ENCODE measurements at places on chromosomes 12 and 14.
A peak's percentile ranks its signal among the peaks of the same experiment; 100 is the strongest.

DNA sequence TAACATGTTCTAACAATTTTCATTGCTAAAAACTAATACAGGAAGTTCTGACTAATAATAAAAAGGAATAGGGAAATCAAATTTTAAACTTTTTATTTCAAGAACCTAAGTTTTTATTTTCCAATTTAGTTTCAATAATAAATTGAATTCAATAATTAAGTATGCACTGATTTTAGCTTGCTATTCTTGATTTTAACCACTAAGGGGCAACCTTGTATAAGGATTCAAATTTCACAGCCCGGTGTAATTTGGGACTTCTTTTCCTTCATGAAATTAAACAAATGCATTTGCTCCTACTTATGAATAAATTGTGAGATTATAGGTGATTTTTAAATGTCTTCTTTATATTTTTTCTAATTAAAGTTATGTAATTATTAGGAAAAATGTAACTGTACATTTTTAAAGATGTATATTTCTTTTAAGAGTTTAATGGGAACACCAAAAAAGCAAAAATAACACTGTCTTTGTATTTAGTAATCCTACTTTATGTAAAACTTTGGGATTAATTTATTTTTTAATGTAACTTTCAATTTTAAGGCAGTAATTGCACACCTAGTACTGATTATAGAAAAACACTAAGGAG is 241.4 kb upstream of the PDZRN4 start:
- DNase-seq, result peak; percentile 38

DNA sequence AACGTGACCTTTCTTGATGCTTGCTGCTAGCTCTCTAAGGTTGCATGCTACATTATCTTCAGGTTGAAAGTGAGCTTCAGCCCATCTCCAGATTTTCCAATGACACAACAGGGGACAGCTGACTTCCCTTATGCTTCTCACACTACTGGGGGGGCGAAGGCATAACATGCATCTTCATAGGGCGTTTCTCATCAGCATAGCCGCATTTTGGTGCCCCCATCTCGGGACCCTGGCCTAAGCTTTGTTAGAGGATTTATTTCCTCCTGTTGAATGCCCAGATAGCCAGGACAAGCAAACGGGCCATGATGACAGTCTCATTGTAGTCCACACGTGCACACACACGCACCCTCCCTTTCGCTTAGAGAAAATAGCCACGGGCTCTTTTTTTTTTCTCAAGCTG is 30.7 kb downstream of the SSPN start:
- no peak for DNase-seq

GRCh38 chr12:127174881-127175280 is 1092.1 kb upstream of the TMEM132C start:
- DNase-seq, result peak; percentile 36

GRCh38 chr12:68317047-68317667 is 15.0 kb downstream of the MDM1 start:
- peak; percentile 52 for DNase-seq

- DNase-seq, result peak; percentile 47
These were observed at the start of gene SLC7A8 for GRCh38 chr14:23183479-23183878. SLC7A8 (minus strand) TSS chr14:23183660; CDS start chr14:23182914, 746 bp downstream.

DNA sequence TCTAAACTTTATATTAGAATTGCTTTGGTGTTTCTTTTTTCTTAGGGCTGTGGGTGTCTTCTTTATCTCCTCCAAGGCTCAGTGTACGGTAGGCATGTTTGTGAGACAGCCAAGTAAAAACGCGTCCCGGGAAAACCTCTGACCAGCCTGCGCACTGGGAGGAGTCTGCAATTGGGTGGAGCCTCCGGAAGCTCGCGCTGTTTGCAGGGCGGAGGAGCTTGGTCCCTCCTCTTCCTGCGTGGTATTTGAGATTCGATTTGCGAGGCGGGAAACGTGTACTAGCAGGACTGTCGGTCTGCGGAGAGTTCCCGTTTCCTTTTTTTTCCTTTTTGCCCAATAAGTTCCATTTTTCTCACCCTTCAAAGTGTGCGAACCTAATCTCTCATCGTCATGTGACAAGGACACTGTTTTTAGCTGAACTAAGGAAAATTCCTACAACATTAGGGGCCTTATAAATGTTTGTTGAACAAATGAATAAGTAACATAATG is 182.1 kb upstream of the OTX2 start:
- DNase-seq, result no peak

DNA sequence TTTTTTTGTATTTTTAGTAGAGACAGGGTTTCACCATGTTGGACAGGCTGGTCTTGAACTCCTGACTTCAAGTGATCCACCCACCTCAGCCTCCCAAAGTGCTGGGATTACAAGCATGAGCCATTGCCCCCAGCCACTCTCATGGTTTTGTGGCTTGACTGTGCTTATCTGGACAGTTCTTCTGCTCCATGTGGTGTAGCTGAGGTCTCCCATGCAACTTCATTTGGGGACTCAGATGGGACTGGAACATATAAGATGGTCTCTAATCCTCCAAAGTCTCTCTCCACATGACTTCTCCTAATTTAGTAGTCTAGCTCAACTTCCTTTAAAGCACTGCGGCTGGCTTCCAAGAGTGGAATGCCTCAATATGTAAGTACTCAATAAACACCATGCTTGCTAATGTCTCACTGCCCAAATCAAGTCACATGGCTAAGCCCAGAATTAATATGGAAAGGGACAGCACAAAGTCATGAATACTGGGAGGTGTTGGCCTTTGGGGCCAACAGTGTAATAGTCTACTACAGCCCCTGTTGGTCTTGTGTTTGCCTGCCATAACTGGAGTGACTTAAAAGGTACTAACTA is 7.4 kb downstream of the INHBC start:
- DNase-seq, result no peak

GRCh38 chr12:88633312-88633711 is 53.0 kb upstream of the KITLG start:
- DNase-seq, result no peak

DNA sequence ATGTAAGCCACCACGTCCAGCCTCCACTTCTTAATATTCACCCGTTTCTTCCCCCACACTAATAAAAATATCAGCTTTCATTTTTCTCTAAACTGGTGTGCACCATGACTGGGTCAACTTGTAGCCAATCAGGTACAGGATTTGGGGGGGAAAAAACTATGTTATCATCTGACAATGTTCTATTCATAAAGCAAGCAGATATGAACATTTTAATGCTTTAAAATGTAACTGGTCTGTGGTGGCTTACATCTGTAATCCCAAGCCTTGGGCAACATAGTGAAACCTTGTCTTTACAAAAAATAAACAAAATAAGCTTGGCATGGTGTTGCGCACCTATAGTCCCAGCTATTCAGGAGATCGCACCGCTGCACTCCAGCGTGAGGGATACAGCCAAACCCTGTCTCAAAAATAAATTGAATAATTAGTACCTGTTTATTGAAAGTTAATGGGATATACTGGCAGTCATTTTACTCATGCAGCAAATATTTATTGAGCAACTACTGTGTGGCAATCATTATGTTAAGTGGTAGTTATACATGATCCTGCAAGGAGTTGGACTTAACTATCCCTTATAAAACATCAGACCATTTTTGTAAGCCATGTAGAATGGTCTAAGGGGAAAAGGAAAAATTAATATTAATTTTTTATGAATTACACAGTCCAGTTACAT is 15.3 kb upstream of the ITPR2 start:
- no peak for DNase-seq

DNA sequence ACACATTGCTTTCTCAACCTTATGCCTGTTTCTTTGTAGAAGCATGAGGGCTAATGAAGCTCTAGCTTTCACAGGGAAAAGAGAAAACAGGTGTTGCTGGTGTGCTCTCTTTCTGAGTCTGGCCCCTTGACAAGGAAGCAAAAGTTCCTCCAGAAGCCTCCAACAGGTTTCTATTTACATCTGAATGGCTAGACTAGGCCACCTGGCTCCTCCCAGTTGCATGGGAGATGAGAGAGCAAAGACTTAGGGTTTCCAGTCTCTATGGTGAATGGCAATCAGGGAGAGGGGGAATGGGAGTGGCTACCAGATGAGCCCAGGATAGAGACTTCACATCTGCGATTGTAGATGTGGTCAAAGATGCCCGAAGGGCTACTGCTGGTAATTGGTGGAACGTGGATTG is 138.1 kb upstream of the PLXNC1 start:
- DNase-seq, result no peak

- DNase-seq, result no peak
These were observed 52.7 kb downstream of the FBXO34 start for GRCh38 chr14:55323910-55324309.

DNA sequence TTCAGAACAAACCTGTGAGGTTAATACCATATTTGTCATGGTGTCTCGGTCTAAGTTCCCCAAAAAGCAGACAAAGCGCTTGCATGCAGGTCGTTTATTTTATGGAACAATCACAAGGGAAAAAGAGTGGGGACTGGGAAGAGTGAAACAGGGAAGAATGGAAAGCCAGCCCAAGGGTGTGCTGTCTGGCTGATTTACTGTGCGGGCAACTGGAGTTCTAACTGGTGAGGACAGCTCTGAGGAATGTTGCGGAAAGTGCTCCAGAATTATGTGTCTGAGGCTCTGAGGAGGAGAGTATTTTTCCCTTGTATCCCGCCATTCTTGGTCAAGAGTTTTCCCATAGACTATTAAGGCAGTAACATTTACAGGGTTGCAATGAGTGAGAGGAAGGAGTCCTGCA is 465.4 kb downstream of the RMST start:
- DNase-seq, result no peak

GRCh38 chr12:56644654-56645053 is 1.1 kb downstream of the ATP5F1B start:
- no peak for DNase-seq

GRCh38 chr12:49868952-49869815 is 26.3 kb upstream of the BCDIN3D start:
- DNase-seq, result peak; percentile 90

GRCh38 chr12:12007001-12007712 is 63.6 kb upstream of the BCL2L14 start:
- DNase-seq, result no peak

DNA sequence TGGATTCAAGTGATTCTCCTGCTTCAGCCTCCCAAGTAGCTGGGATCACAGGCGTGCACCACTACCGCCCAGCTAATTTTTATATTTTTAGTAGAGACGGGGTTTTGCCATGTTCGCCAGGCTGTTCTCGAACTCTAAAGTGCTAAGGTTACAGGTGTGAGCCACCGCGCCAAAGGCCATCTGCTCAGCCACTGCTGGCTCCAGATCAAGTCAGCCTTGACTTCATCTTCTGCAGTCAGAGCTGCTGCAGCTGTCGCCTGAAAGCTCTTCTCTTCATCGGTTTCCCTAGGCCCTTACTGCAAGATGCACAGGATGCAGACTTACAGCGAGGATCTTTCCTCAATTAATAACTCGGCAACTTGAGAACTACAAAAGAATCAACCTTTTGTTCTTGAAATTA is 66.8 kb downstream of the CLIP1 start:
- peak; percentile 14 for DNase-seq

DNA sequence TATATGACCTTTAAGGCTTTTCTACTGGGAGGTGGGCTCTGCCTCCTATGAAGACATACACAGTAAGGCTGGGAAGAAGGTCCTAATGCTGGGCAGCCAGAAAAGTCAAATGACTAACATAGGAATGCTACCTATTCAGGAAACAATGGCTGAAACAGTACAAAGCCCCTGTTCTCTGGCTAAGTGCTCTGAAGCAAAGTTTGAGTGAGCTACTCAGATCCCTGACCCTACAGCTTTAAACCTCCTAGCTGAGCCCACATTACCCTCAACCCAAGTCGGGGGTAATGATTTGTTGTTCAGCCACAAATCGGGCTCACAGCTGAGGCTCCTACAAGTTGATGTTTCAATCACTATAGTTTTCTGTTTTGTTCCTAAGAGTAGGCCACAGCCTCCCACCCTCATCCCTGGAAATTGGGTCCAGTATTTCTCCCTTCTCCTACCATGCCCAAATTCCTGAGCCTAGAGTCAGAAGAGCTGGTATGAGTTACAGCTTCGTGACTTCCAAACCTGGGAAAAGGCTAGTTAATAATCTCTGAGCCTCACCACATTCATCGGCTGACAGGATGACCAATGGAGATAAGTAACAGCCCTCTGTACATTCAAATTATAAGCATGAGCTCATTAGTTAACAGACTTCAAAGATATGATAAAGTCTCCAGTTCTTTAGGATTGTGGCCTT is 46.5 kb downstream of the BTBD7 start:
- no peak for DNase-seq

DNA sequence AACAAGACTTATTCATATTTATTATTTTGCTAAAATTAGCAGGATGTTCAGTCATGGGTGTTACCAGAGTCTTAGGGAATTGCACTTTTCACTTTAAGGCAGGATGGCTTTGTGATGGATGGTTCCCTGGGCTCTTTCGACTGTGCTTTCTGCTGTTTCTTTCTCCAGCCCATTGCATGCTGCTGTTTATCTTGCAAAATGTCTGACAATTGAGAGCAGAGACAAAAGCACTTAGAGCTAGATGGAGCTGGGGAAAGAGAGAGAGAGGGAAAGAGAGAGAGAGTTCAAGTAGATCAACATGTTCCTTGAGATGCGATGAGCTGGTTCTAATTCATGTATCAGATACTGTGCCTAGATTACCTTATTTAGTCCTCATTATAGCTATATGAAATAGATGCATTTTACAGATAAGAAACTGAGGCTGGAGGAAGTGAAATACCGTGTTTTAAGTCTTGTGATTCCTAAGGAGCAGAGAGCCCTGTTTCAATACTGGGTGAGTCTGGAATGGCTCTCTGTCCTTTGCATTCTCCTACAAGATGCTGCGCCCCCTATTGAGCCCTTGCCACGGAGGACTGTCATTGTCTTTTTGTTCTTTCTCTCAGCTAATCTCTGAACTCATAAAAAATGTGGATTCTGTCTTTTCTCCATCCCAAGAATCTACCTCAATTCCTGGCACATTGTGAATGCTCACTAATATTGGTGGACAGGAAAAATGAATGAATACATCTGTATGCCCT is 227.9 kb downstream of the ALG10B start:
- no peak for DNase-seq

- DNase-seq, result peak; percentile 84
These were observed at the start of gene PPP4R4 for GRCh38 chr14:94173885-94174603. PPP4R4 (plus strand) TSS chr14:94174322; CDS start chr14:94174466, 144 bp downstream.

DNA sequence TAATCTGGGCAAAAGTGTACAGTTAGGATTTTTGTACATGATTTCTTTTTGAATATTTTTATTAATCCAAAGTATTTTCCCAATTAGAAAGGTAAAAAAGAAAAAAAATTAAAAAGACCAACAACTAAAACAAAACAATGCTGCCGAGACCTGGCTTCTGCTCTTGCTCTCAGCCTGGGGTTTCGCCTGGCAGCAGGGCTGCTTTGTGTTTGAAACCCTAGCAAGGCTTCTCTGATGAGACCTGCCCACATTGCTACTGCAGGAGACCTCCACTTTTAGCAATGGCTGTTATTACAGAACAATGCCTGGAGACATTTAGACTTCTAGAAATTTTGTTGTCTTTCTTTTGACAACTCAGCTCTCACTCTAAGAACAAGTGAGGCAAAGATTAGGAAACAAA is 1153.0 kb upstream of the TMEM132C start:
- no peak for DNase-seq

GRCh38 chr12:51424662-51425539 is at the start of gene SLC4A8:
SLC4A8 (plus strand) TSS chr12:51424831; CDS start chr12:51424988, 157 bp downstream.
- peak; percentile 80 for DNase-seq

GRCh38 chr12:102954134-102954533 is 3.3 kb upstream of the ASCL1 start:
- DNase-seq, result no peak
